ENCODE measurements at places on chromosomes 3 and 15.

DNA sequence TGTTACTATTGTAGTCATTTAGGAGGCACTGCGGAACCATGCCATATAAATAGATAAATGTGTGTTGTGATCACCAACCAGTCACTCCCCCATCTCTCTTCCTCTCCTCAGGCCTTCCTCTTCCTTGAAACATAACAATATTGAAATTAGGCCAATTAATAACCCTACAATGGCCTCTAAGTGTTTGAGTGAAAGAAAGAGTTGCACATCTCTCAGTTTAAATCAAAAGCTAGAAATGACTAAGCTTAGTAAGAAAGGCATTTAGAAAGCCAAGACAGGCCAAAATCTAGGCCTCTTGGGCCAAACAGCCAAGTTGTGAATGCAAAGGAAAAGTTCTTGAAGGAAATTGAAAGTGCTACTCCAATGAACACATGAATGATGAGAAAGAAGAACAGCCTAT is 8.1 kb upstream of the DNASE1L3 start:
- DNase-seq: no peak

GRCh38 chr3:34851137-34851536 is 788.2 kb upstream of the ARPP21 start:
- DNase-seq: no peak

DNA sequence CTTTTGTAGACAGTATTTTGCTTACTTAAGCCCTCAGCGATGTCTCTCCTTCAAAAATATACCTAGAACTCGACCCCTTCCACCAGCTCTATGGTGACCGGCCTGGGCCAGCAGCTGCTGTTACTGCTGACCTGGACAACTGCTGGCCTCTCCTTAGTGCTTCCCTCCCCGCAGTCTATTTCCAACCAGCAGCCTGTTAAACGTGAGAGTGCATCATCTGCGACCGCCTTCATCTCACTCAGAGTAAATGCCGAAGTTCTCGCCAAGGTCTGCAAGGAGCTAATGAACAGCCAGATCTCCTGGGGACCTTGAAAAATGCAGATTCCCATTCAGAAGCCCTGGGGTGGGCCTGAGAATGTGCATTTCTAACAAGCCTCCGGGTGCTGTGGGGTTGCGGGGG is 86.7 kb downstream of the RPLP1 start:
- no peak for DNase-seq

DNA sequence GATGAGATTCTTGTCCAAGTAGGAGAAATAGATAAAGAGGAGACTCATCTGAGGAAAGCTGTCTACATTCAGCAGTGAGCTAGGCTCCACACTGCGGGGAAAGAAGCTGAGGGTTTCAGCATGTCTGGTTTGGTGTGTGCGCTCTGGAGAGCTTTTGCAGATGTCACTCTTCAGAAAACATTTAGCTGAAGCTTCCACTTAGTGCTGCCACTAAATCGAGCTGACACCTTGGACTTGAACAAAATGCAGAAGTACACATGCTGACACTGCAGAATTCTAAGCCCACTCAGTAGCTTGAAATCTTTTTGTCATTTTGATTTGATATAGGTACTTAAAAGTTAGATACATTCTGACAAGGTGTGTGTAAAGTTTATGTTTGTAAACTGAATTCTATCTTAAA is 32.3 kb upstream of the CRTC3 start:
- no peak for DNase-seq

GRCh38 chr3:52446631-52447511 is 2.0 kb upstream of the SEMA3G start:
- DNase-seq: no peak

DNA sequence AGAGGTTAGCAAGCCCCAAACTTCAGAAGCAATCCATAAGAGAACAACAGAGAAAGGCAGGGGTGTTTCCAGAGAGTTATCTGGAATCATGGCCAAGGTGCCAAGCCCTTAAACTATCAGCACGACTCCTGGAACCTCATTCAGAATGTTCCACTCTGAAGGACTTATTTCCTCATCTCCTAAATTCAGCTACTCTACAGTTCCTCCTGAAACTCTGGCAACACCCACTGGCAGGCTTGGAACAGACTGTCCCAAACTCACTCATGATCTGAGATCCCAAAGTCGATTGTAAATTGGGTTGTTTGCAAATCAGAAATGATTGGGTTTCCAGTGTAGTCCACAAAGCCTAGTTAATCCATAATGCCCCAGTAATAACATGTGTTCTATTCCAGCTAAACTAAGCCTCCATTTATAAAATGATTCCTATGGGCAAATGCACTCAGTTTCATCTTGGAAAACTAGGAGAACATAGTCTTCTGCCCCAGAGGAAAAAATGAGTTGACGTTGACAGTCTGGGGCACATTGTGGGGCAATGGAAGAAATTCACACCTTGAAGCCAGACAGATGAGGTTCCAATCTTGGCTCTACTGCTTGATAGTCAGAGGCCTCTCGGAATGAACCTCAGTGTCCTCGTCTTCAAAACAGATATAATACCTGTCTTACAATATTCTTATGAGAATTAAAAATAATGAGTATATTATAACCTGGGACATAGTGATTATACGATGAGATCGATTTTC is 65.9 kb downstream of the SLCO2A1 start:
- no peak for DNase-seq

DNA sequence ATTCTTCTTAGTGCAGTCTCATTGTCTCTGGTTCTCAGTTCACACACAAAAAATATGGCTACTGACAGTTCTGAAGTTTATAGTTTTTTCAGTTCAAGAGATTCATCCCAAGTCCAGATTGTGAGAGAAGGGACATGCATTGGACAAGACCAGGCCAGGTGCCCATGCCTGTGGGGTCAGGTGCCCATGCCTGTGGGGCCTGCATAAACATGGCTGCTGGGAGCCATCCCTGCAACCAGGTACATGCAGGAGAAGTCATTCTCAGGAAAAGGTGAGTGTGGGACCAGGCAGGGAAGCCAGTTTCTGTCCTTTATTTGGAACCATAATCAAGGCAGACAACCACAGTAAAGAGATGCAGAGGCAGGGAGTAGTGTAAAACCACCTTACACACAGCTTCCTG is 6.3 kb upstream of the TM4SF1 start:
- DNase-seq: no peak

DNA sequence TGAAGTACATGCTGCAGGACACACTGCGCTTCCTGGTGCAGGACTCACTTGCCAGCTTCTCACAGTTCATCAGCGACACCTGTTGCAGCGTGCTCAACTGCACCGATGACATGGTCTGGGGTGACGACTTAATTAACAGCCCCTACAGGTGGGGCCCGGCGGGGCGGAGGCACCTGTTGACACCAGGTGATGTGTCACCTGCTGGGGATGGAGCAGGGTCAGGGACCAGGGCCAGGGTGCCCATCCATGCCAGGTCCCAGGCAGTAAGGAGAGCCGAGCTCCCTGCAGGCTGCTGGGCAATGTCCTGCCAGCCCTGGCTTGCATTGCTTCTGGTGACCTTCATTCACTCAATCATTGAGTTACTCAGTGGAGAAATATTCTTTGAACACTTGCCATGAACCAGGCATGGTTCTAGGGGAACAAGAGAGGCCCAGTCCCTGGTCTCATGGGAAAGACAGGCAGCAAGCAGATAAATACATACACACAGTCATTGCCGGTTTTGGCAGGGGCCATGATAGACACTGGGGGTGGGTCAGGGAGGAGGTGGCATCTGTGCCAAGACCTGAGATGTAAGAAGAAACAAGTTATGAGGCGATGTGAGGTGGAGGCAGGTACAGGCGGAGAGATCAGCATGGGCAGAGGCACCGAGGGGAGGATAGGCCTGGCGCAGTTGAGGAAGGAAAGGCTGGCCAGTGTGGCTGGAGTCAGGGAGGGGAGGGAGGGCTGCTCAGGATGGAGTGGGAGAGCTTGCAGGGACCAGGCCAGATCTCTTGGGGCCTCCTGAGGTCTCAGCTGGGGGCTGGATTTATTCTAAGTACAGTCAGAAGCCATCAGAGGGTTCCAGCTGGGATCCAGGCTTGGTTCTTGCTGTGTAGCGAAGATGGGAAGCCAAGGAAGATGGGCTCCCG is 30.8 kb downstream of the DNAH1 start:
- no peak for DNase-seq

DNA sequence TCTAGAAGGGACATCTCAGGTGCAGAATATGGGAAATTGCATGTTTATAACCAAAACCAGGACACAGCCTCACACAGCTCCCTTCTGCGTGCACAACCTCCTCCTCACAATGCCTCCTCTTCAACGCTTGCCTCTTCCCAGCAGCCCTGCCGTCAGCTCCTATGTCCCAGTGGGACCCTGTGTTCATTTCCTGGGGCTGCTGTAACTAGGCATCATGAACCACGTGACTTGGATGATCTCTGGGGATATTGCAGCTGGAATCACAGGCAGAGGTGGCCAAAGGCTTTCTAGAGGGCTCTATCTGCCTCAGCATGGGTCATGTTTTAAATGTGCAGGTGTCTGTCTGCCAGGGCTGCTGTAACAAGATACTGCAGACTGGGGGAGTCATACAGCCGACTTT is 375.3 kb downstream of the OCA2 start:
- DNase-seq: no peak

DNA sequence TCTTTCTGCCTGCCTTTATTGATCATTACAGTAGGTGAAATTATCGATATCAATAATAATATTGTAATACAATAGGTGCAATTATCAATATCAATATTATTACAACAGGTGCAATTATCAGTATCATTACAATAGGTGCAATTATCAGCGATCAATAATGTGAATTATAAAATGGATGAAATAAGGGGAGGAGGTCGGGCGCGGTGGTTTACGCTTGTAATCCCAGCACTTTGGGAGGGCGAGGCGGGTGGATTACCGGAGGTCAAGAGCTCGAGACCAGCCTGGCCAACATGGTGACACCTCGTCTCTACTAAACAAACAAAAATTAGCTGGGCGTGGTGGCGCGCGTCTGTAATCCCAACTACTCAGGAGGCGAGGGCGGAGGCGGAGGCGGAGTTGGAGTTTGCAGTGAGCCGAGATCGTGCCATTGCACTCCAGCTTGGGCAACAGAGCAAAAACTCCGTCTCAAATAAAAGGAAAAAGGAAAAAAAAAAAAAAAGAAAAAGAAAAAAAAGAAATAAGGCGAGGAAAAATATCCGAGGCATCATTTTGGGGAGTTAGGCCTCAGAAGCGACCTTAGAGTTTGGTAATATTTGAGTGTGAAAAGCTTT is 611 bp upstream of the BNIP2 start:
- DNase-seq: no peak

GRCh38 chr3:23900744-23901143 is 16.0 kb downstream of the NKIRAS1 start:
- no peak for DNase-seq

GRCh38 chr15:37819191-37819590 is 115.2 kb upstream of the TMCO5A start:
- DNase-seq: no peak

DNA sequence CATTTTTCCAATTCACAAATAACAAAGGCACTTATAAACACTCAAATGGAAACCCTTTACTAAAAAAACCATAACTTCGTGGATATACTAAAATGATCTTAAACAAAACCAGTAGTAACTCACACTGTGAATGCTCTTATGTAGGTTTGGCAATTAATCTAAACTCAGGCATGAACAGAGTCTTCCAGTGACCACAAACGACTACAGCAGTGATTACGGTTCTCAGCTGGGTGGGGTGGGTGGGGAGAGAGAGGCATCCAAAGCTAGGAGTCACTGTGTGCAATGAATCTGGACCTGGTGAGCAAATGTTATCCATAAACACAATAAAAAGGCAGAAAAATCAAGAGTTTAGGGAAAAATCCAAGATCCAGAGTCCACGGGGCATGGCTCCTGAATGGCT is 21.3 kb downstream of the SLC12A8 start:
- DNase-seq: no peak

DNA sequence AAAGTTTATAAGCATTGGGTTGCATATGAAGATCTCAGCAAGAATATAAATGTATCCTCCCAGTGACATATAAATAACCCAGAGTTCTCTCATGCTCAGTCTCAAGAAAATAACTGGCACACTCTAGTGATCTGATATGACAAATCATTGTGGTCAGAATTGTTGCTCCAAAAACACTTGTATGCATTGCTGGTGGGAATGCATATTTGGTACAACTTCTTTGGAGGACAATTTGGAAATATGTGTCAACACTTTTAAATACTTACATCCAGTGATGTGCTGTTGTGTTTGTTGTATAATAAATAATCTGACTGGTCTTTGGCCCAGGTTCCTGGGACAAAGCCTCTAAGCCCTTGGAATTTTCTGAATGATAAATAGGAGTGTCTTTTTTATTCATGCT is 66.7 kb upstream of the STT3B start:
- DNase-seq: no peak

DNA sequence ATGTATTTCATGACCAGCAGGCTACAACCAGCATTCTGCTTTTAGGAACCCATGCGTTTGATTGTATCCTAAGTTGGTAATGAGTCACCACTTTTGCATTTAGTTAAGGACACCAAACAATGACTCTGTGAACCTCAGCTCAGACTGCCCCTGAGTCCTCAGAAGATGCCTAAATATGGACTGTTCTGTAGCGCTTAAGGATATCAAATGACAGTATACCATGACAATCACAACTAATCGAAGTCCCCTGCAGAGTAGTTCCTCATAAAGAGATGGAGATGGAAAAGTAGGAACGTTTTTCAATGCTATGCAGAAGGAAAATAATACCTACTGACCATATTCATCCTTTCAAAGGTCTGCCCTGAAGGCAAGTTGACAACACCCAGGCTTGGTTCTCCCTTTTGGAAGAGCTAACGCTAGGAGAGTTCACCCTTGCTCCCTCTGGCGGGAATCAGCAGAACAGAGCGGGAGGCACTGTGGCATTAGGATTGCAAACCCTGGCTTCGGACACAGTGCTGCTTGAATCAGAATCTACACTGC is 508.6 kb downstream of the FHIT start:
- DNase-seq: no peak

GRCh38 chr3:60755094-60755493 is 496.2 kb downstream of the FHIT start:
- no peak for DNase-seq

- DNase-seq: no peak
Measured at GRCh38 chr3:131922356-131922755, 112.5 kb downstream of the CPNE4 start.

GRCh38 chr3:131329774-131330173 is 51.8 kb upstream of the NUDT16 start:
- DNase-seq: no peak

DNA sequence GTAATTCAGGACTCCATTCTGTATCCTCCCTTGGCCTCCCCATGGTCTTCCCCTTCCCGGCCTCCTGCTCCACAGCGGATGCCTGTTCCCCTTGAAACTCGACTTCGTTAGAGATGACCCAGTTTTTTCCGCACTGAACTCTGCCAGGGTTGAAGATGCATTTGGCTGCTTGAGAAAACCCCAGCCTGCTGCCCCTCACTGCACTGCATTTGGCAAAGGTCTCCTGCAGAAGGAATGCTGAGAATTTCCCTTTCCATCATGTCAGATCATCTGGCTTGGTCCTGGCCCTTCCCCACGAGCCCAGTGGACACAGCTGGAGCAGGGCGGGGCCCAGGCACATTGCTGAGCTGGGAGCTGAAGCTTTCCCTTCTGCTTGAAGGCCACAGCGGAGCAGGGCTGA is 37.6 kb upstream of the RGMA start:
- DNase-seq: no peak

DNA sequence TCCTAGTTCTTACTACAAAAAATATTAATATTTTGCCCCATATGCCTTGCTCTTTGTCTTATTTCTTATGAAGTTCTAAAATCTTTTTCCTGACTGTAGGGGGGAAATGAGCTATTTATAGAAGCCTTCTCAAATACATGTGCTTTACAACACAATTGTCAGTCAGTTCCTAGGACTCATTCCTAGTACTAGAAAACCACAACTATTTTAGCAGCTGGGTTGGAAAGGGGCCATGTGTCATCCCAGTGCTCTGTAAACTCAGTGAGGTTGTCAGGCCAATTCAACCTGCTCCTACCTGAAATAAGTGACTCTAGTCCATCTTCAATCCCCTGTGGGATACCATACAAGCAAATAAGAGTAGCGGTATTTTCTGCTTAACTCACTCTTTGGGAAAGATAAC is 153.8 kb downstream of the ULK4 start:
- DNase-seq: peak; percentile 22

All from retinal pigment epithelial cell (primary cell).